ENCODE measurements at places on chromosomes 11 and 22.
A peak's percentile ranks its signal among the peaks of the same experiment; 100 is the strongest.

DNA sequence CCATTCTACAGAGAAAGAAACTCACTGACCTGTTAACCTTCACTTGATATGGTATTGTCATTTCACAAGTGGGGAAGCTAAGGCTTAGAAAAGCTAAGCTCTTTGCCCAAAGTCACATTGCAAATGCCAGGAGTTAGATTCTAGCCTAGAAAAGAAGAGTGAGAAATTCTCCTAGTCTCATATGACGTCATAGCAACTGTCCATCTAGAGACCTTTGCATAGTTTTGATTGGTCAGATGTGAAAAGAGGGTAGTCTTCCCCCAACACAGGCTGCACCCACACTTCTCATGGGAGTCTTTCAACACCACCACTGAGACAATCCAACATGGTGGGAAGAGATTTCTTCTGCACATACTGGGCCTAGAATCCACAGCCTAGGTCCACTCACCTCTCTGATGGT lies 197.9 kb downstream of the NTM start:
- no peak for DNase-seq

DNA sequence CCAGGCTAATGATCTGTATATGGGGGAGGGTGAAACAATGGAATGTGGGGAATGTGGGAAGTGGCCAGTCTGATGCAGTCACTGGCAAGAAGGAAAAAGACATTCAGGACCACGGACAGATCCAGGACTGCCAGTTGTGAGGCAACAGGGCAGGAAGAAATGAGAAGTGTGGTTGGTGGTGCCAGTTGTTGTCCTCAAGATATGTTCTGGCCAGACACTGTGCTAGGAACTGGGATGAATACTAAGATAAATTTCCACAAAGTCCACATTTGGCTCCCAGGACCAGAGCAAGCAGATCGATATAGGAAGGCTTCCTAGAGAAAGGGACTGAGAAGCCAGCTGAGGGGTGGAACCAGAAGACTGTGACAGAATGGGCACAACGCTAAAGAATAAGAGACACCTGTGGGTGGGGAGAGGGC lies 6.8 kb upstream of the TPBGL start:
- DNase-seq: no peak

GRCh38 chr11:44112091-44112821 lies 16.8 kb downstream of the EXT2 start:
- DNase-seq: peak; percentile 36

- DNase-seq: no peak
Observed at GRCh38 chr11:45050111-45050510, 96.3 kb upstream of the PRDM11 start.

GRCh38 chr11:94840209-94840608 lies 72.1 kb downstream of the AMOTL1 start:
- DNase-seq: no peak

DNA sequence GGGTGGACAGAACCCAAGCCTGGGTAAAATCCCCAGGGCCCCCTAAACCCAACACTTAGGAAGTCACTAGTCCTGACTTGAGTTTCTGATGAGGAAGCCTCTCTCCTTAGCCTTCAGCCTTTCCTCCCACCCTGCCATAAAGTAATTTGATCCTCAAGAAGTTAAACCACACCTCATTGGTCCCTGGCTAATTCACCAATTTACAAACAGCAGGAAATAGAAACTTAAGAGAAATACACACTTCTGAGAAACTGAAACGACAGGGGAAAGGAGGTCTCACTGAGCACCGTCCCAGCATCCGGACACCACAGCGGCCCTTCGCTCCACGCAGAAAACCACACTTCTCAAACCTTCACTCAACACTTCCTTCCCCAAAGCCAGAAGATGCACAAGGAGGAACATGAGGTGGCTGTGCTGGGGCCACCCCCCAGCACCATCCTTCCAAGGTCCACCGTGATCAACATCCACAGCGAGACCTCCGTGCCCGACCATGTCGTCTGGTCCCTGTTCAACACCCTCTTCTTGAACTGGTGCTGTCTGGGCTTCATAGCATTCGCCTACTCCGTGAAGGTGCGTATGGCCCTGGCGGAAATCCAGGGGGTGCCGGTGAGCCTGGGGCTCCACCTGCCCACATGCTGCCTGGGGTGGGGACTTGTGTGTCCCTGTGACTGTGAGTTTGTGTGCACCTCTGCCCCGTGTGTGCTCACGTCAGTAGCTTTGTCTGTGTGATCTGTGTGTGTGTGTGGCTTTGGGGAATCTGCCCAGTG lies at the start of gene IFITM1:
Gene IFITM1, plus strand, starts transcription at position 254 of the 767 bp plus-strand sequence. Its CDS starts 131 bp downstream, at position 385.
- no peak for DNase-seq

DNA sequence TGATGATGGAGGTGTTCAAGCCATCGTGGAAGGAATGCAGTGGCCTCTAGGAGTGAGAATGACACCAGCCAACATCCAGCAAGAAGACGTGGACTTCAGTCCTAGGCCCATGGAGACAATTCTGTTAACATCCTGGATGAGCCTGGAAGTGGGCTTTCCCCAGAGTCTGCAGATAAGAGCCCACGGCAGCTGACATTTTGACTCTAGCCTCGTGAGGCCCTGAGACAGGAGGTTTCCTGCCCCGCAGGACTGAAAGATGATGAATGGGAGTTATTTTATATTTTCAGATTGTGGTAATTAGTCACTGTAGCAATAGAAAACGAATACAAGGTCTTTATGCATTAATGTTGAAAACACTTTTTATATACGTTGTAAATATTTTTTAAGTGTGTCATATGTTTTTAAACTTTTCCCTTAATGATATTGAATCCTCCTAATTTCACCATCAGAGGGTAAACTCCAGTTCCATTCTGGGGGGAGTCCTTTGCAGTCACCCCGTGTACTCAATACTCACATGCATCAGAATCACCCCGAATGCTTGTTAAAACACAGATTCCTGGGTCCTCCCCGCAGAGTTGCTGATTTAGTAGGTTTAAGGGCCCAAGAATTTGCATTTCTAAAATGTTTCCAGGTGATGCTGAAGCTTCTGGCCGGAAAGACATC lies 570 bp upstream of the TPCN2 start:
- DNase-seq: no peak

- DNase-seq: no peak
Observed at GRCh38 chr11:116360221-116360941, 412.4 kb downstream of the BUD13 start.

DNA sequence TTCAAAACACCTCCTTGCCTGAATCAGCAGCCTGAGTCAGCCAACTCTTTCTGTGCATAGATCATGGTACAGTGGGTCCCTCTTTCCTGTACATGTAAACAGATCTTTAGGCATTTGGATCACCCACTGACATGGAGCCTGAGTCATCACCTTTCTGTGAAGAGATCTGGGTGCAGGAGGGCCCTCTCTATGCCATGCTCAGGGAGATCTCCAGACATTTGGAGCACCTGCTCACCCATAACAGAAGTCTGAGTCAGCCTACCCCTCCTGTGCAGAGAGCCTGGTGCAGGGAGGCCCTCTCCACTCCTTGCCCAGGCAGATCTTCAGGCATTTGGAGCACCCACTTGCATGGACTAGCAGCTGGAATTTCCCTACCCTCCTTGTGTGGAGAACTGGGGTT lies 56.2 kb upstream of the GLYAT start:
- DNase-seq: no peak

- peak; percentile 38 for DNase-seq
Observed at GRCh38 chr22:43820651-43821305, 8.7 kb upstream of the EFCAB6 start.

GRCh38 chr11:59560702-59561473 lies 49.5 kb downstream of the OR4D9 start:
- DNase-seq: peak; percentile 77

DNA sequence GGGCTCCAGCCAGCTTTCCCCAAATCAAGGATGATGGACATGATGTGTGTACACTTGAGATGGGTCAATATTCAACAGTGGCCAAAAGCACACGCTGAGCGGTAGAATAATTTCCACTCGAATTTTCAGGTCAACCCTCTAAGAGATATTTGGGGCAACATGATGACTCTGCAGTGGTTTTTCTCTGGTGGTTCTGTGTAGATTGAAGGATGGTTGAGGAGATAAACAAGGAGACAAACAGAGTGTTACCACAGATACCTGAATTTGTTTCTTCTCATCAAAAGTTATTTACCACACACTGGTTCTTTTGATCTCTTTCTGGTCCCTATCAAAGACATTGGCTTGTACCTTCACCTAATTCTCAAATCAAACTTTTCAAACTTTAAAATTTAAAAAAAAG lies 242.0 kb downstream of the ETS1 start:
- no peak for DNase-seq

DNA sequence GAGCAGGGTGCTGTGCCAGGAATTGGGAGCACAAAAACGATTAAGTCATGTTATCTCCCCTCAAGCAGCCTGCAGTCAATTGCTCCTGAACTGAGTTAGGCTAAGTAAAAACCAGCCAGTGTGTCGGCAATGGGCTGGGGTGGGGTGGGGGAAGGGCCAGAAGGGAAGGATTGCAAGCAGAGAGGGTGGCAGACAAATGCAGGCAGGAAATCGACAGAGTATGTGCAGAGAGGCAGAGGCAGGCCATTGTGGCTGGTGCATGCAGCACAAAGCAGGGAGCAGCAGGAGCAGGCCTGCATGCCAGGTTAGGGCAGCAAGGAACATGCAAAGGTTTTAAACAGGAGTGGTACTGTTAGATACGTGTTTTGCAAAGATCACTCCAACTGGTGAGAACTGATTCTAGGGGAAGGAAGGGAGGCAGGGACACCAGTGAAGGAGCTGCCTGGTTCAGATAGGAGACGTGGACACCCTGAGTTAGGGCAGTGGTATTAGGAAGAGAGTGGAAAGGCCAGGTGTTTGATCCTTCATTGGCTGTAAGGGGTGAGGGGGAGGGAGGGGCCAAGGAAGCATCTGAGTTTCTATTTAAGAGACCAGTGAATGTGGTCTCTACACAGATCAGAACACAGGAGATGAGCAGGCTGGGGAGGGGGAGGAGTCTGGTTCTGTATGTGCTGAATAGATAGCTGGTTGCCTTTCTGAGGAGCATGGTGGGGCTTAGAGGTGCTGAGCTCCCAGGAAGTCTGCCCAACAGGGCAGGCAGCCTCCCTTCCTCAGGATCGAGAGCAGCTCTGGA lies 70.8 kb upstream of the PHOX2A start:
- no peak for DNase-seq

GRCh38 chr11:554428-555226 lies 5.9 kb downstream of the LMNTD2 start:
- peak; percentile 86 for DNase-seq

DNA sequence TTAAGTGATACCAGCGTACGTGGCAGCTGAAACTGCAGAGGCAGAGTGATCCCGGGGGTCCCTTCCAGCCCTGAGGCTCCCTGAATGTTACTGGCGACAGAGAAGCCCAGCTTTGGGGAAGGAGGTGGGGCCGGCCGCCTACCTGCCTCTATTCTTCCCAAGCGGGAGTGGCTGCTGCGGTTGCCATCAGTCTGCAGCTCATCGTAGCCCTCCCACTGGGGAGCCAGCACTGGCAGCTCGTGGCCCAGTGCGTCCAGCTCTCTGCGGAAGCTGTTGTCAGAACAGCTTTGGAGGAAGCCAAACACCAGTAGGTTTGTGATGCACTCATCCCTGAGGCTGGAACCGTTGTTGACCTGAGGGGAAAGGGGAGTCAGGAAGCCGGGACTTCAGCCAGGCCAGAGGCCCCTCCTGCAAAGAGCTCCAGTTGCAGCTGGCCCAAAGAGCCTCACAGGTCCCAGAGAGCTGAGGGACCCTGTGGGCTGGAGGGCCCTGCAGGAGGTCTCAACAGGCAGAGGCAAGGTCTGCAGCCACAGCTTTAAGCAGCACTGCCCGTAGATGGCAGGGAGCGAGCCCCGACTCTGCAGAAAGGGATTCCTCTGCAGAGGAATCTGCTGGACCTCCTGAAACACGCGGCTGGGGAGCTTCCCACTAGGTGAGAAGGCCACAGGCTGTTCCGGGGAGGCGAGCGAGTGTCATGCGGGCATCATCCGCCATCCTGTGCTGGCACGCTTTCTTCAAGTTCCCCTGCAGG lies 30.4 kb downstream of the BID start:
- no peak for DNase-seq

- DNase-seq: peak; percentile 52
Observed at GRCh38 chr11:81647374-81647773, 1086.3 kb downstream of the FAM181B start.

- no peak for DNase-seq
Observed at GRCh38 chr11:119743006-119743405, 14.0 kb upstream of the NECTIN1 start.

- DNase-seq: peak; percentile 76
Observed at GRCh38 chr11:111422494-111423249, 43.6 kb upstream of the POU2AF1 start.

GRCh38 chr11:86969258-86969657 lies 14.1 kb upstream of the FZD4 start:
- no peak for DNase-seq

DNA sequence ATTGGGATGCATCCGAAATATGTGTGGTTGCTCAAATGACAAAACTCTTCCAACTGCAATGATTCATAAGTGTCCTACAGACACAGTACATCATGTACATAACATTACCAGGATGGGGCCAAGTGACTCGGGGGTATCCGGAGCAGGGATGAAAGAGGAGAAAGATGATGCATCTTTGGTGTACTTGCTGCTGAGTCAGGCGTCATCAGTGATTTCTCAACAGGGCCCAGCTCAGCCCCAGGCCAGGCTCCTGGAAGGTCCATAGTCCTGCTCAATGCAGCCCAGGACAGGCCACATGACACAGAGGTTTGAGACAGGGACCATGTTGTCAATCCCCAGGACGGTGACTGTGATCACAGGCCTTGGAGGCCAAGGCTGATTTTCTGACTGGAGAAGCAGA lies 59.3 kb downstream of the GGTLC2 start:
- DNase-seq: no peak

- peak; percentile 78 for DNase-seq
Observed at GRCh38 chr11:125591649-125592304, 875 bp upstream of the STT3A start.

DNA sequence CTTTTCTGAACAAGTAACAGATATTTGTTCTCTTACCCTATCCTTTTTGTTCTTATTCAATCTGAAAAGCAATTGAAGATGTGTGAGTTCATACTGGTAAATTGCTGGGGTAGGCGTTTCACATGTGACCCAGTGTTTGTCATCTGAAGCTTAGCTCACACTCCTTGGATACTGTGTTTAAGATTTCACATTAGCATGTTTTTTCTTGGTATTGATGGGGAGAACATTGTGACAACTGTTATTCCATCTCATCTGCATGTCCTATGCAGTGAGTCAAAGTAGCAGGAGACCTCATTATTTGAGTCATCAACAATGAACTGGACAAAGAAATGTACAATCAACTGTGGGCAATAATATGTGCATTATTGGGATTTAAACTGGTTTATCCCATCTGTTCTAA lies 691.6 kb upstream of the ANO5 start:
- no peak for DNase-seq
